ENCODE measurements at places on chromosomes 12 and 14. TPM values are rescaled to one million over a fixed set of nuclear protein-coding genes. Genes with fewer than 3 reads are reported as not detected.

BLTP3B gene
- 27.0 TPM for total RNA-seq

ATXN2 gene
- total RNA-seq, result 30.6 TPM

- DNase-seq, result peak; percentile 67
Observed at GRCh38 chr12:121803861-121804416, at the start of gene SETD1B. Gene SETD1B, plus strand, starts transcription at chr12:121804009. Its CDS starts 729 bp downstream, at chr12:121804738.

- DNase-seq, result peak; percentile 50
Observed at GRCh38 chr12:46516933-46517578, 144.5 kb upstream of the SLC38A2 start.

CEBPE gene
- total RNA-seq, result 0.37 TPM

BDKRB2 gene
- total RNA-seq, result 0.10 TPM

GRCh38 chr12:129520739-129521138 lies 383.1 kb downstream of the TMEM132D start:
- DNase-seq, result no peak

DNA sequence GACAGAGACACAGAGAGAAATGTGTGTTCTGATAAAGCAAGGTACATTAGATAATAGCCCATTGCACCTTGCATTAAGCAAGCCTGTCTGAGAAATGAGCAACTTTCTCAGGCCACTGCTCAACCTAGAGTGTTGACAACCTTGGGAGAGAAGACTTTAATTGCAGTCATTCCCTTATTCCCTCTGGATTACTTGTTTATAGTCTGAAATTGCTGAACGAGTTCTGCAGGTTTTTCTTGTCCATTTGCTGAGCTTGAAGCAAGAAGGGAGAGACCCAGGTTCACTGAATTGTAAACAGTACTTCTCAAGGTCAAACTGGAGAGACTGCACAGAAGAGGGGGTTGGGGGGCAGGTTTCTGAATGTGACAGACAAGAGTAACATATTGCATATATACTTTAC lies 159.4 kb upstream of the PLEKHG7 start:
- DNase-seq, result no peak

- no peak for DNase-seq
Observed at GRCh38 chr12:108285016-108285415, 54.1 kb downstream of the CMKLR1 start.

DNA sequence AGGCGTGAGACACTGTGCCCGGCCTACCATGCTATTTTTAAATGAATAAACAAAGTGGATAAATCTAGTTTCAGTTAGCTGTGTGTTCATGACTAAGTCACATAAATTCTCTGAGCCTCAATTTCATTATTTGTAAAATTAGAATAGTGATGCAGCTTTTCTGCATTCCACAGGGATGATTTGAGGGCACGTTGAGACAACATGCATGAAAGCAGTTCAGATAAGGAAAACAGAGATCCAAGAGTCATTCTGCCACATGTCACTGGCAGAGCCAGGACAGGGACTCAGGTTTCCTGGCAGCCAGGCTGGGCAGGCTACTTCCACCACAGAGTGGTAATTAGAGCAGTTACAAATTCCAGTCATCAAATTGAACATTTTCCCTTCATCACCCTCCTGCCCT lies 2.9 kb upstream of the PPP4R4 start:
- DNase-seq, result no peak

DNA sequence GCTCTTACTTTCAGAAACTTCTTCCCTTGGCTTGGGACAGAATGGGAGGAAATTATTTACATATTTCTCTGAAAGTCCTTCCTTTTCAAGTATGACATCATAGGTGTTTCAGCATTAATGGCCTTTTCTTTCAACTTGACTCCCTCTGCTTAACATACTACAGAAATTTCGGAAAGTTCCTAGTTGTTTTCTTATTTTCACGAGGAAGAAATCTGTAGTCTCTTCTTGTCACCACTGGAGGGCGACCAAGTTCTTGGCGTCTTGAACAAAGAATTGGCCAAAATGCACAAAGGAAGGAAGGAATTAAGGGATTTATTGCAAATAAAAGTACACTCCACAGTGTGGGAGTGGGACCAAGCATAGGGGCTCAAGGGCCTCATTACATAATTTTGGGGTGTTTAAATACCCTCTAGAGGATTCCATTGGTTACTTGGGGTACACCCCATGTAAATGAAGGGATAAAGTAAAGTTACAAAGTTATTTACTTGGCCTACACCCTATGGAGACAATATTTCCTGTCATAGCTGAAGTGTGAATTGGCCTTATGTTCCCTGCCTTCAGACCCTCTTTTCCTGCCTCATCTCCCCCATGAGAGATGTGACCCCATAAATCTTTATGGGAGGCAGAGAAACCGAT lies 70.4 kb downstream of the RPL10L start:
- peak; percentile 21 for DNase-seq

EPYC gene
- not detected for total RNA-seq

NCAPD2 gene
- 252 TPM for total RNA-seq

- DNase-seq, result no peak
Observed at GRCh38 chr14:89755816-89756215, 198.7 kb downstream of the EFCAB11 start.

All from activated naive CD4-positive, alpha-beta T cell treated with anti-CD3 and anti-CD28 coated beads for 36 hours (primary cell).